ENCODE measurements at places on chromosomes 6 and 20.

- DNase-seq = peak; percentile 57
Measured at GRCh38 chr6:26311012-26311384, 54.0 kb upstream of the BTN3A2 start.

DNA sequence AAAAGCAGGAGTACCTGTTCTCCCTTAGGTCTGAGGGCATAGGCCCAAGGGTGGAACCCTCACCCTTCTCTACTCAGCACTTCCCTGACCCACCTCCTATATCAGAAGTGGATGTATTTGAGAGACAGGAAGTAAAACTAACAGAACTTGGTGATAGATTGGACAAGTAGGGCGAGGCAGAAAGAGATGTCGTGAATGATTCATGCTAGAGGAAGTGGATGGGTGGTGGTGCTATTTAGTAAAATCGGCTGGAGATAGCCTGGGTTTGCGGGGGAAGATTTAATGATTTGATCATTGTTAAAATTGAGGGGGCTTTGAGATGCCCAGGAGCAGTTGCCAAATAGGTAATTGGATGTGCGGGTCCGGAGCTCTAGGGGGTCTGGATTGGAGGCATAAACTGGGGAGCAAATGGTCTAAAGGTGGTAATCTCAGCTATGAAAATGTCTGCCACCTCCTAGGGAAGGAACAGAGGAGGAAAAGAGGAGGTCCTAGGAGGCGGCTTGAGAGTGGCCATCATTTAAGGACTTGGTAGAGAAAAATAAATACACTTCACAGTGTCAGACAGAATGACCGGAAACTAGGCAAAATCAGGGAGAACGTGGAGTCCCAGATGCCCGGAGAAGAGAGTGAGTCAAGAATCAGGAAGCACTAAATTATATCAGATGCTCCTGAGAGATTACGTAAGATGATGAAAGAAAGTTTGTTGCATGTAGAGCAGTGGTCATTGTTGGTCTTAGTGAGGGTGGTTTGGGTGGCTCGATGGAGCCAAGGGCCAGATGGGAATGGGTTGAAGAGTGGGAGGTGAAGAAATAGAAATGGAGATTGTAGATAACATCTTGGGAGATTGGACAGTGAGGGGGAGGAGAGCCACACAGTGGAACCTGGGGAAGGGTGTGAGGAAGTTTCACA is 142.0 kb downstream of the CEP57L1 start:
- no peak for DNase-seq

DNA sequence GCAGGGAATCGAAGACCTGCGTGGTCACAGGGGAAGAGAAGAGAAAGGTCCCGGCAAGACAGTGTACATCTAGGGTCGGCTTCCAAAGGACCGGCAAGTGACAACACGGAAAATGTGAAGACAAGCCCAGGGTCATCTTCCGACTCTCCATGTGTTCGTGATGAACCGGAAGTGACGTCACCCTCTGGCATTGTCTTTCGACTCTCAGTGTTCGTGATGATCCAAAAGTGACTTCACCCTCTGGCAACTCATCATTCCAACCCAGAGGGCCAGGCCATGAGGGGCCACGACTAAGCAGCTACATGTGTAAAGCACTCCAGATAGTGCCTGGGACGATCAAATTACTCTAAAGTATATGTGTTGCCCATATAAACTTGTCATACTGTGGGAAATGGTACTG is 290.8 kb downstream of the THBS2 start:
- DNase-seq = no peak

DNA sequence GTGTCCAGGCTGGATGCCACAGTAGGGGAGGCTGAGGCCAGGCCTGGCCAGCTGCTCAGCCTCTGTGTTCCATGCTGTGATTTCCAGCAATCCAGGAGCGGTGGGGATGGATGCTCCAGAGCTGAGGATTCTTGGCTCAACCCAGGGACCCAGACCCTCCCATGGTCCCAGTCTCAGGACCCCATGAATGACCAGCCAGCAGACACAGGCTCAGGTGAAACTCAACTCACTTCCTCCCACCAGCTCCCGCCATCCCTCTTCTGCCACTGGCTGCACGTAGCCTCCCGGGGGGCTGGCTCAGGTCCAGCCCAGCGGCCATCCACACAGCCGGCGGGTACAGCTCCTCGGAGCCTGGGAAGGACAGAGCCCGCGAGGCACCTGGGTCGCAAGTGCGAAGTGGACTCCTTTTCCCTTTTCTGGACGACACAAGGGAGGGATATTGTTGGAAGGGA is 54.5 kb upstream of the DACT2 start:
- no peak for DNase-seq

DNA sequence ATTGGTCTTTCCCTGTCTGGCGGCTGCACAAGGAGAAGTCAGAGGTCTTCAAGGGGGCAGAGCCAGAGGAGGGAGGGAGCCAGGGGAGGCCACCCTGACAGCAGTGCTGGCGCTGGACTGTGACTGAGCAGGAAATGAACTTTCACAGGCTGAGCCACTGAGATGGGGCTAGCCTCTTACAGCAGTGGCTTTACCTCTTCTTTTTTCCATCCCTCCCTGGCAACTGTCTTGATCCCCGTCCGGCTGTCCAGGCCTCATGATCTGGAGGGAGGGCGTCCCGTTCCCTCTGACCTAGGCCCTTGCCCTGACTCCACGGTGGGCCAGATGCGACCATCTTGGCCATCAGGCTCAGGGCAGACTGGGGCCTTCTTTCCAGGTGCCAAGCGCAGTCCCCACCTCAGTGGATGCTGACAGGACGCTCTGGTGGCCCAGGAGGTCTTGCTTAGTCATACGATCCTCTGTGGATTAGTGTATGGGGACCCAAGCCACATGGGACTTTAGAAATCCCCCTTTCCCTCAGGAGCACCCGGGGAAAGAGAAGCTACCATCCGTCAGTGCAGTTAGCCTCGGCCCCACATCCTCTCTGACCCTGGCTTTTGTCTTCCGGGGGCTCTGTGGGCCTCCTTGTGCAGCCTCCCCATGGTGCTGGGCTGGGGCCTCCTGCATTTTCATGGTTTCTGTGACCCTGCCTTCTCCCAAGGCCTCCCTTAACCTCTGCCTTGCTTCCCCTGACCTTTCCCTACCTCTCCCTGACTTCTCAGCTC is 57.4 kb upstream of the CCDC167 start:
- DNase-seq = no peak

DNA sequence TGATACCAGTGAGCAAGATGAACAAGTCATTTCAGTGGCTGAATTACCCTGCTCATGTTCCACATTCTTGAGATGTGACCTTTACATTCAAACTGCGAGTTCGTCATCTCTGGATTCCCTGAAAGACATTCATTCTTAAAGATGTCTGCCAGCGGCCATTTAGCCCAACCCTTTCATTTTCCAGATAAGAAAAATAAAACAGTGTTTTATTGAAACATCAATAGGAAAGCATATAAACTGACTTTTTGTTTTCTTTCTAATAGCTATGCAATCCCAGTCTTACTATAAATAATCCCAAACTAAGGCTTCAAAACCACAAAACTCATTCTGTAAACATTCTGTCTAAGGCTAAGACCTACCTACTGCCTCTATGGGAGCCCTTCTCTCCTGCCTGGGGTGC is 134.0 kb downstream of the SAMD5 start:
- DNase-seq = no peak

DNA sequence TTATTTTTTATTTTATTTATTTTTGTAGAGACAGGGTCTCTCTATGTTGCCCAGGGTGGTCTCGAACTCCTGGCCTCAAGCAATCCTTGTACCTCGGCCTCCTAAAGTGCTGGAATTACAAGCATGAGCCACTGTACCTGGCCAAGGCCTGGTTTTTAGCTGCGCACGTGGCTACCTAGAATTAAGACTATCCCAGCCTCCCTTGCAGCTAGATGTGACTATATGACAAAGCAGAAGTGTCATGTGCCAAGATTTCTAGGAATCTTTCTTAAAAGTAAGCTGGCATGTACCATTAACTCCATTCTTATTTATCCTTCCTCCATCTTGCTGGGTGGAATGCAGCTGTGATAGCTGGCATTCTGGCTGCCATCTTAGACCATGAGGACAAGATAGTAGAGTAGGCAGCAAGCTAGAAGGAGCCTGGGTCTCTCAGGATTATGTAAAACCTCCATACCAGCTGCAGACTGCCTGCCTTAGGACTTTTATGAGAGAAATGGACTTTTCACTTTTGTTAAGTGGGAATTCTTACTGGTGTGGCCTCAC is 2.1 kb upstream of the SPDEF start:
- no peak for DNase-seq

DNA sequence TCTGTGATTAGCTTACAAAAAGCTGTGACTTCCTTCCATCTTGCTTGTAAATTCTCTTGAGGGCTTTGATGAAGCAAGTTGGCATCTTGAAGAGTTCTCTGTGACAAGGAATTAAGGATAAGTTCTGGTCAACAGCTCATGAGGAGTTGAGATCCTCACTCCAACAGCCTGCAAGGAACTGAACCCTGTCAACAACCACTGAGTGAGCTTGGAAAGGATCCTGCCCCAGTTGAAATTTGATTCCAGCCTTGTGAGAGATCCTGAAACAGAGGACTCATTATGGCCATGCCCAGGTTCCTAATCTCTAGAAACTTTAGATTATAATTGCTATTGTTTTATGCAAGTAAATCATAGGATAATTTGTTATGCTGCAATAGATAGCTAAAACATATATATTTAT is 133.7 kb downstream of the PTCHD4 start:
- DNase-seq = no peak

DNA sequence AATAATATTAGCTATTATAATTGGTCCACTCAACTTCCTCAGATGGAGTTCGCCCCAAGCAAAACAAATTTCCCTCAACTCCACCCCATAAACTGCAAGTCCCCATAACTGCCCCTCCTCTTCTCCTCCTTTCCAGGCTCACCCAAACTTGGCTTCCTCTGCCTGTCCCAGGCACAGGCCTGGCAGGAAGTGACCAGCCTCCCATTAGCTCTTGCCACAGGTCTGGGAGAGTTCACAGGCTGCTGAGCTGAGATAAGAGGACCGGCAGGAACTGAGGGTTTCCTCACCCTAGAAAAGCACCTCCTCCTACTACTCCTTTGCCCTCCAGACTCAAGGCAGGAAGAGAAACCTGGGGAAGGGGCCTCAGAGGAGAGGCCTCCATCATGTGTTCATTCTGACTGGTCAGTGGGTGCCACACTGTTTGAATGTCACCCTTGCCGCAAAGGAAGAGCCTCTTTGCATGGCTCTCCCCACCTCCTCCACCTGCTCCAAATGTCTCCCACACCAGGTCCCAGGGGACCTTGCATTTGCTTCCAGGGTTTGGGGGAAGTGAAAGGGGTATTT is 24.5 kb upstream of the SMIM29 start:
- peak; percentile 24 for DNase-seq

- DNase-seq = no peak
Measured at GRCh38 chr6:73923905-73924485, 228.0 kb downstream of the CD109 start.

- DNase-seq = no peak
Measured at GRCh38 chr20:52410182-52410647, 218.6 kb upstream of the ZFP64 start.

- no peak for DNase-seq
Measured at GRCh38 chr20:3326779-3327521, 80.5 kb downstream of the DNAAF9 start.

DNA sequence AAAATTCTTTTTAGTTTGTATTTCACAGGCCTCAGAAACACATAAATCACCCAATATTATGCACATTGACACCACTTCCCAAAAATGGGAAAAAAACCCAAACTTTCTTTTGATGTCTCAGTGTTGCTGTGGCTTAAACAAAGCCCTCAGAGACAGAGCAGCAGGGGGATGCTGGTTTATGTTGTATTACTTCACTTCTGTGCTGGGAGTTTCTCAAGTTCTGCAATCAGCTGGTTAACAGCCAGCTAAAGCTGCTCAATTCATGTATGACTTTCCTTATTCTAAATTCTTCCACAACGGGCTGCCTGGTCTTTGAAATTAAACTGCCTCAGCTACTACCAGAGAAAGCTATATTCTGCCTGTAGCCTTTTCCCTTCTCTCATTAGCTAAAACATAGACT is 5.6 kb downstream of the FILIP1 start:
- no peak for DNase-seq

GRCh38 chr6:78607189-78607588 is 260.2 kb upstream of the IRAK1BP1 start:
- no peak for DNase-seq

DNA sequence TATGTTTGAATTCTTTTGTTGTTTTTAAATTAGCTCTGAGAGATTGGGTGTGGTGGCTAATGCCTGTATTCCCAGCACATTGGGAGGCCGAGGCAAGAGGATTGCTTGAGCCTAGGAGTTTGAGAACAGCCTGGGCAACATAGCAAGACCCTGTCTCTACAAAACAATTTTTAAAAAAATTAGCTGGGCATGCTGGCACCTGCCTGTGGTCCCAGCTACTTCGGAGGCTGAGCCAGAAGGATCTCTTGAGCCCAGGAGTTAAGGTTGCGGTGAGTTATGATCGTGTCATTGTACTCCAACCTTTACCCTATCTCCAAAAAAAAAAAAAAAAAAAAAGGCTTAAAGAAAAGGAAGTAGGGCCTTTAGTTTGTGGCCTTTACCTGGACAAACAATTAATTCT is 22.9 kb downstream of the DHX35 start:
- DNase-seq = no peak

GRCh38 chr6:160412993-160413392 is 64.8 kb downstream of the SLC22A3 start:
- DNase-seq = no peak

DNA sequence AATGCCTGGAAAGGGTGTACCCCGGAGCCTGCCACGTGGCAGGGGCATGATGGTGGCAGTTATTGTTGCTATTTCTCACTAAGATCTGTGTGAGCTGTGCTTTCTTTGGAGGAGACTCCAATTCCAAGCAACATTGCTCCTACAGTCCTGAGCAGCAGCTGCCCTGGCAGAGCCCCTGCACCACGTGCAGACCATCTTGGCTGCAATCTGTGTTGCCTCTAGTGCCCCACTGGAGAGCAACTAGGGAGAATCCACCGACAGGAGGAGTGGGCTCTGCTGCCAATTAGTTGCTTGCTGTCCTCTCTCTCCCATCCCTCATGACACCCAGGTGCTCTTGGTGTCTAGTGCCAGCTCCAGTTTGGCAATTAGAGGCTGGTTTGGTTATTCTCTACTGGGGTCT is 116.0 kb downstream of the PXDC1 start:
- no peak for DNase-seq

- DNase-seq = no peak
Measured at GRCh38 chr6:25130518-25130917, 148.7 kb upstream of the CARMIL1 start.

GRCh38 chr20:46202766-46203509 is 84.8 kb downstream of the CD40 start:
- no peak for DNase-seq

- no peak for DNase-seq
Measured at GRCh38 chr6:168083514-168083885, 4.5 kb upstream of the FRMD1 start.

DNA sequence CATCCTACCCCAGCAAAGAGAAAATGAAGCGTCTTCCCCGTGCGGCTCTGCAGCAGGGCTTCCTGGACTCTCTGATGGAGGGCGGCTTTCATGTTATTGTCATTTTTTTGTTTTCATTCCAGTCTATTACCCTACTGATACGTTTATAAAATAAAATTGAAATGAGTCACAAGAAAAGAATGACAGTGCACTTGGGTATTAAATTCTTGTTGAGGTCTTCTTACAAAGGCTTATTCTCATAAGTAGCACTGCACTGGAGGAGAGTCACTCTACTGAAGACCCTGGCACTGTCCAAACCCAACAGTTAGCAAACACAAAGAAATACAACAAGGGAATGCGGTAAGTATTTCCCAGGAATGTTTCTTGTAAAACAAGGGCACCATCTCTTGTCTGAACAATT is 379.3 kb downstream of the MAFB start:
- no peak for DNase-seq

- peak; percentile 97 for DNase-seq
Measured at GRCh38 chr6:30781743-30782424, 37.5 kb upstream of the IER3 start.

GRCh38 chr6:152554851-152555250 is 82.3 kb downstream of the SYNE1 start:
- DNase-seq = no peak

- DNase-seq = no peak
Measured at GRCh38 chr20:6954219-6954618, 186.7 kb downstream of the BMP2 start.
